ENCODE measurements at places on chromosomes 12 and 14. TPM values are rescaled to one million over a fixed set of nuclear protein-coding genes. Genes with fewer than 3 reads are reported as not detected.
A peak's percentile ranks its signal among the peaks of the same experiment; 100 is the strongest.

GRCh38 chr12:65334521-65334920 is 56.0 kb downstream of the MSRB3 start:
- no peak for DNase-seq

GRCh38 chr14:102926104-102926503 is 3.6 kb downstream of the AMN start:
- DNase-seq = no peak

GRCh38 chr12:116066381-116067230 is 210.9 kb downstream of the MED13L start:
- no peak for DNase-seq

- no peak for DNase-seq
Observed at GRCh38 chr14:100402631-100403030, 79.5 kb downstream of the SLC25A47 start.

DNA sequence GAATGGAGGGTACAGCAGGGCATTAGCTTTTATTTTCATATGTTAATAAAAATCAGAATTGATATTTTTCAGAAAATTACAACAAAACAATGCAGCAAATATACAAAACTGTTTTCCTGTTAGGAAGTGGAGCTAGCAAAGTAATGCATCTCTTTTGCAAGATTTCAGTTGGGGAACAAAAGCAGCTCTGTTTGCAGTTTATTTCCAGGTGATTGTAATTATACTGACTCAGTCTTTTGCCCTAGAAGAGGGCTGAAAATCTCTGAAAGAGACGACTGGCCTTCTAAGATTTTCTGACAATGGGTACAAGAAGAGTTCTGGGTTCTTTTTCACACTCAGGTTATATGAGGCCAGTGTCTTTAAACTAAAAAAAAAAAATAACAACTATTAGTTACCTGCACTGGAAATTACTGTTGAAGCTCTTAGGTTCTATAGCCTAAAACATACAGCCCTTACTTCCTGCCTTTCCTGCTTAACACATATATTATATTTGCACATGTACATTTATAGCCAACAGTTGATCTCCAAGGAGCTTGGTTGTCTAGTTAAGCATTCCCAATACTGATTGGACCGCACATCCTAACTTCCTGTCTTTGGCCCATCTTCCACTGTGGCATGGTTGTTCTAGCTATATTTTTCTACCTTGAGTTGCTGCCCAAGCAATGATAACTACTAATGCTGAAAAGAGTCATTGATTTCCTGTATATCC is 199.1 kb upstream of the KRR1 start:
- DNase-seq = no peak

DNA sequence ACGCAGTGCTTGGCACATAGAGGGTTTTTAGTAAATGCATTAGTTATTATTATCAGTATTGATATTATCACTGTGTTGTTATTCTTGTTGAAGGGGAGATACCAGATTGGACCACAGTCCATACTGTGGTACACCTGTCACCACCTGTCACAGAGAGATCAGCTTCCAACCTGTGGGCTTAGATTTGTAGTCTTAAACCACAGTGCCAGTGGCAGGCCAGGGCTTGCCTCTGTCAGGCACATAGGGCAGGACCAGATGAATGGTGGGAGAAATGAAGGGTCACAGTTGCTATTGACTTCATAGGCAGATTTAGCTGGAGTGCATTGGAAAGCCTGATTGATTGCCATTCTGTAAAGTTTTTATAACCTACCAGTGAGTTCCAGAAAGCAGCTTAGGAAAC is 35.1 kb downstream of the ARL1 start:
- DNase-seq = no peak

- DNase-seq = no peak
Observed at GRCh38 chr12:30169839-30170591, 386.3 kb upstream of the TMTC1 start.

- no peak for DNase-seq
Observed at GRCh38 chr14:99822800-99823455, 29.7 kb downstream of the EML1 start.

DNA sequence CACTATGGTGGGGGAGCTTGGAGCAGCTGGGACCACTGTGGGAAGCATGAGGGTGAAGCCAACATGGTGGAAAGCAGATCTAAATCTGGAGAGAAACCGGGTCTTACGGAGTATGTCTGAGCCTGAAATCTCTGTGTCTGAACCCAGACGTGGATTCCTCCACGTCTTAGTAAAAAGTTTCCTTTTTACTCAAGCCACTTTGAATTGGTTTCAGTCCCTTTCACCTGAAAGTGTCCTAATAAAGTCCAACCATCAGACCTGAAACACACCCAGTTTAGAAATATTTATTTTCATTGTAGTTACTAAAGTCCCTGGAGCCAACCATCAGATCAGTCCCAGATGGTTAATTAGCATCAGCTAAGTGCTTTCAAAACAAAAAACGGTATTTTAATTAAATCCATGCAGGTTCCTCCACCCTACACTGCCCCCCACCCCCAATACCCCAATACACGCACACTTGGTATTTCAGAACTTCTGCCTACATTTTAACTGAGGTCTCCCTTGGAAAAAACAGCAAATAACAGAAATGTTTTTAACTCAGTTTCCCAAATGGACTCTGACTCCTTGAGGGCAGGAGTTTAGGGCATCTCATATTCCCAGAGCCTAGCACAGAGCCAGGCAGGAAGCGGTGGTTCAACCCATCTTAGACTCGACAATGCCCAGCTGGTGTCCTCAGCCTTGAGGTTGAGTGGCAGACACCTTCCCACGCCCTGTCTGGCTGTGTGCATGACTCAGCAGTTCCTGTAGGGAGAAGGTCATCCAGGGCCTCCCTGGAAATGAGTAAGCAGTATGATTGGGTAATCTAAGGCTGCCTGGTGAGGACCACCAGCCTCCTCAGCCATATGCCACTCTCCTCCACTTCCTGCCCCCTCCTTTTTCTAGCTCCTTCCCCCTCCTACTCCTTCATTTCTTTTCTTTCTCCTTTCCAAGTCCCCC is 175.8 kb downstream of the TTC8 start:
- peak; percentile 49 for DNase-seq

DNA sequence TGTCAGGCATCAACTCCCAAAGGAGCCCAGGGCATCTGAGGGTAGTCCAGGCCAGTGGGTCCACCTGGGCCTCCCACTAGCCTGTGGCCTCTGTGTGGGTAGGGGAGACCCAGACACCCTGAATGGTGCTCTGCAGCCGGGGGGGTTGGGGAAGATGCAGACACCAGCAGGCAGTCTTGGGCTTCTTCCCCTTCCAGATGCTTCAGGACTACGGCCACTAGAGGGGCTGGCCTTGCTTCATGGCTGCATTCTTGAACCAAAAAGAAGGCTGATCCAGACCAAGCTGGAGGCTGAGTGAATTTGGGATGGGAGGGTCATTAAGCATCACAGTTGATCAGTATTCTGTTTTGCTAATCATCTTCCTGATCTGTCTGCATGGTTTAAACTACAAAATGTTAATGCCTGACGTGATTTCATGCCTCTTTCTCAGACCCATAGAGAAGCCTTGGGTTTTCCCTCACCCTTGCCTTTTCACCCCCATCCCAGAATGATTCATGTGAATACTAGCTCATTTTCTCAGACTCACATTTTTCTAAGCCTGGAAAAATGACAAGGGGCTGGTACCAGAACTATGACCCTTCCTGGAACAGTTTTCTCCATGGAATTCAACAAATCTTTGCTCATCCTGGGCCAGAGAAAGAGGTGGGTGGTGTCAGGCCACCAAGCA is 134.2 kb downstream of the NTF3 start:
- no peak for DNase-seq

- no peak for DNase-seq
Observed at GRCh38 chr12:20089077-20089476, 279.3 kb upstream of the PDE3A start.

KLRB1 gene
- total RNA-seq = not detected

IFI27 gene
- 317 TPM for total RNA-seq

C14orf39 gene
- 0.26 TPM for total RNA-seq

PELI2 gene
- 13.6 TPM for total RNA-seq

KRT4 gene
- total RNA-seq = not detected
